Caco-2 (cell line): ENCODE measurements at places on chromosomes 5 and 9.
A peak's percentile ranks its signal among the peaks of the same experiment; 100 is the strongest.

DNA sequence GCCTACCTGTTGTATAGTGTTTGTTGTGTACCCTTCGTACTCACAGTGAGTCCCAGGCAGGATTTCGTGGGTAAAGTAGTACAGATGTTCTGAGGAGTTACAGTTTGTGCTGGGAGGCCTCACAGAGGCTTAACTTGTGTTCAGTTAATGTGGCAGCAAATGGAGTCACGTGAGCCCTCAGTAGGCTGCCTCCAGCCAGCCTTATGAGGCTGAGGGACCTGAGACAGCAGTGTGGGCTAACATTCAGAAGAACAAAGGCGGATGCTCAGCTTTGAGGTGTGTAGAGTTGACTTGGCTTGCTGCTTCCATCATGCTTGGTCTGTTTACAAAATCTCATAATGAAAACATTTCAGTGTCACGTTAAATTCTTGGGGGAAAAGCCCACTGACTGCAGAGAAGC lies 118.1 kb downstream of the TRIO start:
- no peak for DNase-seq

DNA sequence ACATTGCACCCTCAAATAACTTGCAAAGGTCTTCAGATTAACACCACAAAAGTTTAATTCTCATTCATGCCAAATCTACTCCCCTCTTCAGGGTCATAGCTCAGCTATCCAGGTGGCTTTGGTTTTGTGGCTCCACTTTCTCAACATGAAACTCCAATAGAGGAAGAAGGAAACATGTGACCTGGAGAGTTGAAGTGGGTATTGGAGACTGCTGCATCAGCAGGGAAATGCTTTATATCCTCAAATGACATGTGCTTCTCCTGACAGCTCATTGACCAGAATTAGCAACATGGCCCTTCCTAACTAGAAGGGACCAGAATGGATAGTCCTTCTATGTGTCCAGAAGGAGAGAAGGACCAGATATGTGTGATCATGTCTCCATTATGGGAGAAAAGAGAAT lies 73.6 kb downstream of the TLR4 start:
- no peak for DNase-seq

- DNase-seq = no peak
These were observed 10.0 kb downstream of the SLC2A8 start for GRCh38 chr9:127406799-127407491.

GRCh38 chr9:8616414-8616813 lies 816.8 kb upstream of the DMAC1 start:
- DNase-seq = no peak

DNA sequence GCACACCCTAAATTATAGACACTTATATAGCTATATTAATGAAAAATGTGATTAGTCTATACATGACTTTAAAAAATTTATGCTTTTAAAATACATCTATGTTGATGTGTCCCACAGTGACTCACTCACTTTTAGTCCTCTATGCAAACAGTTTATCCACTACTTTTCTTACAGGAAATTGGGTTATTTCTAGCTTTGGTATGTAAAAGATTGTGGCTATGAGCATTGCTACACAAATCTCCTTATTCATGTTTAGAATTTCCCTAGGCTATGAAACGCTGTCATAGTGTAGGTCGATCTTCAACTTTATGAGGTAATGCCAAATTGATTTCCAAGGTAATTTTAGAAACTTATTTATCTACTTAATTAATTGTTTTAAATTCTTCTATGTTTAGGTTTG lies 687.4 kb downstream of the PRR16 start:
- no peak for DNase-seq

DNA sequence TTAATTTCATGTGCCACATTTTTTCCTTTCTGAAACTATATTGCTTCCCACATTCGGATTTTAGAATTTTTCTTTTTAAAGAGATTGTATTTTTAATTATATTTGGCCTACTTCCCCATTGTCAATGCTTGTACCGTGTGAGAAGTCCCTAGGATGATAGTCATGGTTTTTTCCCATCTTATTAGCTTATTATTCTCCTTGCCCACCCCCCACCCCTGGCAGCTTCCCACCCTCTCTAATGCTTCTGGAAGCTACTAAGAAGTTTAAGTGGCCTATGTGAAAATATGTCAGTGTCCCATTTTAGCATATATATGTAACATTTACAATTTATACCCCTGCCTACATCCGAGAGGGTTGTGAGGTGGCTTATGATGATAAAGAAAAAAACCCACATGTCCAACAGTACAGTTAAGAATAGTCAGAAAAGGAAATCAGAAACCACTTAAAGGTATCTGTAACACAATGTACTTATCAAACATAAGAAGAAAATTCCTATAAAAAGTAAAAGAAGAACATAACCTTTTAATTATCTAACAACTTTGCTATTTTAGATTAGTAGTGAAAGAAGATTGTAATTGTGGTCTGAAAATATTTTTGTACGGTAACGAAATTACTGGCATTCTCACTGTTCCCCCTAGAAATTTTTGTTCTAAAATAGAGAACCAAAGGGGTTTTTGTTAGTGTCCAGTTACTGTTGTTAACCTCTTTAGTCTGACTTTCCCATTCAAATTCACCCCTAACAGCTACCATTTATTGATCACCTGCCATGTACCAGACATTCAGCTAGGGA lies 62.1 kb downstream of the SLC44A1 start:
- DNase-seq = no peak

GRCh38 chr5:97568382-97568781 lies 385.3 kb upstream of the RIOK2 start:
- no peak for DNase-seq

- peak; percentile 94 for DNase-seq
These were observed 10.7 kb upstream of the UBAC1 start for GRCh38 chr9:135971892-135972291.

GRCh38 chr9:131773911-131774379 lies 34.1 kb upstream of the RAPGEF1 start:
- DNase-seq = peak; percentile 75

- peak; percentile 85 for DNase-seq
These were observed 230.9 kb upstream of the NFIL3 start for GRCh38 chr9:91654527-91654926.

- no peak for DNase-seq
These were observed 17.9 kb downstream of the TRUB2 start for GRCh38 chr9:128304136-128304970.

DNA sequence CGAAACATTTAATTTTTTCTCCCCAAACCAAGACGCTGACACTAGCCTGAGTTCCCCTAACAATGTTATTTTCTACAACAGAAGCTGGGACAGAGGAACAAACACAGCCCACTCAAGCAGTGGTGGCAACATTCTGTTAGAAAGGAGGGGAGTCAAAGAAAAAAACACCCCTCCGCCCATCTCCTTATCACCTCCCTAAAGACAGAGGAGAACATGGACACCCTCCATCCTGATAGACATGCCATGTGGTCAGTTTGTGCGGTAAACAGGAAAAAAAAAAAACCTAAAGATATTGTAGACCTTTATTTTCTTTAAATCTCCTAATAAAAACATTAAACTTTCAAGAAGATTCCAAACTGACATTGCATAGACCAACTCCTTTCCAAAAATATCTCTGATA lies 2.9 kb upstream of the DPM2 start:
- no peak for DNase-seq

- DNase-seq = no peak
These were observed 22.5 kb upstream of the RAD23B start for GRCh38 chr9:107260437-107261081.

DNA sequence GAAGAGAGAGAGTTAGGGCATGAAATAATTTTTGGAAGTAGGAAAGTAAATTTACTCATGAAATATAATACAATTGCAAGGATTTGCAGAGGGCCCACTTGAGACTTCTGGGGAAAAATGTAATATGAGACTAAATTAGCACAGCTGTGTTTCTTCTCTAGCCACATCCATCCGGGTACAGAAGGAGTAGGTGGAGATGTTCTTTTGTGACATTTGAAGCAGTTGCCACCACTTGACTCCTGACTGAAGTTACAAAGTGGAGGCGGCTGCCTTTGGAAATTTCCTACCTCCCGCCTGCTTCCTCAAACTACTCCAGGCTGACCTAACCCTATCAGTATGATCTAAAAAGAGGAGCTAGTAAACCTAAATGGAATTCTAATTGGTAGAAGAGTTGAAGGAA lies 58.1 kb upstream of the SHISAL2B start:
- no peak for DNase-seq

DNA sequence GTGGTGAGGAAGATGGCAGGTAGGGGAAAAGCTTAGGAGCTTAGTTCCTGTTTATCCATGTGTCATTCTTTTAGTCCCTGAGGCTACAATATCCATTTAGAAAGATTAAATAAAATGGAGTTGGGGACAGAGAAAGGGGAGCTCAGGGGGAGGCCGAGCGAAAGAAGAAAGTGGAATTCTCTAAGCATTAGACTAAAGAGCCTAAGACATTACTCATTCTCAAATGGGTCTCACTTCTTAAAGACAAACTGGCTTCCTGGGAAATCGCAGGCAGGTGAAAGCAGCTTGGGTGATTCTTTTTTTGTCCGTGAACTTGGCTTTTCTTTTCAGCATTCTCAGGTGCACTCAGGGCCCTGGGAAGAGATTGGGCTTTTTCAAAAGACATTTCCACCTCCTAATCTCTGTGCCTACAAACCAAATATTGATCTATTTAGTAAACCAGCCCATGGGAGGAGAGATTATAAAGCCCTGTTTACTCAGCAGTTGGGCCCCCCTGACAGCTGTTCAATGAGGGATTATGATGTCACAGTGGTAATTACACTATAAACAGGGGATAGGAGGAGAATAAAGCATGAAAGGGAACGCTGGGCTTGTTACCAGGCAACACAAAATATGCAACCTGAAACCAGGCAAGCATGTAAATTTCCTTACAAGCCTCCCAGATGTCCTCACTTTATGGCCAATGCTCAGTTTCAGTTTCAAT lies 584.0 kb downstream of the ACTL7B start:
- peak; percentile 83 for DNase-seq

DNA sequence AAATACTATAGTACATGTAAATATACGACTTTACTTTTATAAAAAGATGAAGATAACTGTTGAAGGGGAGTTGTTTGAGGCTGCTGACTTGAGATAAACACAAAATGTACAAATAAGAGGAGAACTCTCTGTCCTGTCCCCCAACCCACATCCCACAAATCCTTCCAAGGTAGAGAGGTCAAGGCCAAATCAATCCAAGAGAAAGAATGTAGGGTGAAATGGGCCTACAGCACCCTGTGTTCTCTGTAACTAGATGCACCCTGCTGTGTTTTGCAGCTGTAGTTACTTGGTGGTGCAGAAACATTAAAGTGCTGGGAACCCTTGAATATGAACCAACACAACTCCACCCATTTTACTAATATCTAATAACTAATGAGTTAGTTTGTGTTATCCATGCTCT lies 2.0 kb upstream of the LHFPL2 start:
- DNase-seq = no peak

GRCh38 chr5:140275837-140276236 lies 27.1 kb downstream of the PFDN1 start:
- no peak for DNase-seq

- no peak for DNase-seq
These were observed 262.9 kb downstream of the SEMA5A start for GRCh38 chr5:9283021-9283420.

DNA sequence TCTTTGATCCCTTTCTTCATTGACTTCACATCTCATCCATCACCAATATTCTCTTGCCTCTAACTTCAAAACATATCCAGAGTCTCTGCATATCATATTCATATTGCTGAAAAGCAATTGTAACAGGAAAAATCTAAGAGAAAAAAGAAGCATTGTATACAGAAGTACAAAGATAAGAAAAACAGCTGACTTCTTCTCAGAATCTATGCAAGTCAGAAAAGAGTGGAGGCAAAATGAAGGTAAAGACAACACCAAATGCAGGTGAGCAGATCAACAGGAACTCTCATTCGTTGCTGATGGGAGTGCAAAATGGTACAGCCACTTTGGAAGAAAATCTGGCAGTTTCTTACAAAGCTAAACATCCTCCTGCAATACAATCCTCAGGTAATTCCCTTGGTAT lies 155.6 kb downstream of the PHF2 start:
- DNase-seq = no peak

- DNase-seq = no peak
These were observed 4.2 kb downstream of the CCNI2 start for GRCh38 chr5:132751444-132751843.

DNA sequence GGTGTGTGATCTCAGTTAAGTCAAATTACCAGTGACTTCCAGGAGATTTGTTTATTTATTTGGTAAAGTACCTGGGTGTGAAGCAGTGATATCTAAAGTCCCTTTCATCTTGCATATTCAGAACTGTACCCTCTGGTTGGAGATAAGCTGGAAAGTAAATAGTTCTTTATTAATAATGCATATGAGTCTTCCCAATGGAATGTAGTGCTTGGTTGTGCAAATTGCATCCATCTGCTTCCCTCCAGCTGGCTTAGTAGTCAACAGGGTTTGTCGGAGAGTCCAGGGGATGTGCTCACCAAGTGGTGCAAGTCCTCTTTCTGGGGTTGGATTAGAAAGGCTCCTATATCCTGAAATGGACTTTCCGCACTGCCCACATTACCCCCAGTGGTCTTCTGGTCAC lies 42.0 kb downstream of the TRPM3 start:
- no peak for DNase-seq

- DNase-seq = peak; percentile 77
These were observed 260.3 kb upstream of the ADAMTS16 start for GRCh38 chr5:4879693-4880303.
